AG20443 (cell line): ENCODE measurements at places on chromosomes 3 and 15.

GRCh38 chr15:71304681-71305080 lies 189.4 kb downstream of the THSD4 start:
- DNase-seq = no peak

DNA sequence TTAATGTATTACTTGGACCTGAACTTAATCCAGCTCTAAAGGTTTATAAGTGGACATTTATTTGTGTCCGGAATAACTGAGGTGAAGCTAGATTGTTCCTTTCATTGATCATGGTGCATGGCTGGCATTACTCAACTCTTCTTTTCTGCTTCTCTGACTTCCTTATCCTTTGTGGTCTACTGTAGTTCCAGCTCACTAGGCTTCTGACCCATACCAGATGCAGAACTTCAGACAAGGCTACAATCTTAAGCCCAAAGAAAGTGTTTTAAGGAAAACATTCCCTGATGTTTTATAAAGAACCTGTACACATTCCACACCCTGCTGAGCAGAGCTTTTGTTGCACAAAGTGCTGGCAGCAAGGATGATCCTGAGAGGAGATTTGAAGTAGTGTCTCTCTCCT lies 250.8 kb upstream of the TGFBR2 start:
- no peak for DNase-seq

- no peak for DNase-seq
Observed at GRCh38 chr3:137992592-137992991, 17.4 kb upstream of the CLDN18 start.

- DNase-seq = peak; percentile 92
Observed at GRCh38 chr3:127734754-127735473, 62.2 kb downstream of the ABTB1 start.

DNA sequence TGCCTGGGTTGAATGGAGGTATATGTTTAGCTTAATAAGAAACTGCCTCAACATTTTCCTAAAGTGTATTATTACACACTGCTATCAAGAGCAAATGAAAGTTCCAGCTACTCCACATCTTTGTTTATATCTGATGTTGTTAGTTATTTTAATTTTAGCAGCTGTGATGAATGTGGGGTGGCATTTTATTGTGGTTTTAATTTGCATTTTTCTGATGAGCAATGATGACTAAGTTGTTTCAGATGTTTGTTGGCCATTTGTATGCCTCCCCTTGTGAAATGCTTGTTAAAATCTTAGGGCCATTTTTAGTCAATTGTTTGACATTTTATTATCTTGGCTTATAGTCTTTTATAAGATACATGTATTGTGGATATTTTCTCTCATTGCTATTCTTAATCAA lies 260.4 kb upstream of the SLCO3A1 start:
- DNase-seq = no peak

DNA sequence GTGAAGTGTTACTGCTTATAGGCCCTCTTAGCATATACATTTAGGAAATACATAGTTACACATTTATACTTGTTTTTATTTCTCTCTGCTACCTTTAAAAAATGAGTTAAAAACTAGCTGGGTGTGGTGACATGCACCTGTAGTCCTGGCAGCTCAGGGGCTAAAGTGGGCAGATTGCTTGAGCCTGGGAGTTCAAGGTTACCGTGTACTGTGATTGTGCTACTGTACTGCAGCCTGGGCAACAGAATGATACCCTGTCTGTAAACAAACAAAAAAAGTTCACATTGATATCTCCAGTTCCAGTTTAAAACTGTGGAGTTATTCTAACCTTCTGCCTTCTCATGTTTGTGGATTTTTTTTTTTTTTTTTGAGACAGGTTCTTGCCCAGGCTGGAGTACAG lies 12.1 kb downstream of the PDCD6IP start:
- DNase-seq = no peak

DNA sequence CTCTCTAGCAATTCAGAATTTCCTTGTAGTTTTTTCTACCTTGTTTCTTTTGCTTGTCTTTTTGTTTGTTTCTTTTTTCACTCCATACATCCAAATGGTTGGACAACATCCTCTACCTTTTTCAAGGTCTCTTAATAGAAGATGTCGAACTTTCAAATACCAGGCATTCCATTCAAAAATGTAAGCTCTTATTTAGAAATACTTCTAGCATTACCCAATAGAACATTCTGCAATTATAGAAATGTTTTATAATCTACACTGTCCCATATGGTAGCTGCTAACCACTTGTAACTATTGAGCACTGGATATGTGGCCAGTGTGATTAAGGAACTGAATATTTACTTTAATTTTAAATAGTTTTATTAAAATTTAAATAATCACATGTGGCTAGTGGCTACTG lies 196.2 kb upstream of the MRPL3 start:
- DNase-seq = no peak

- DNase-seq = no peak
Observed at GRCh38 chr3:50293079-50293801, 1.0 kb upstream of the IFRD2 start.

GRCh38 chr3:124360563-124360962 lies 368.6 kb upstream of the ROPN1 start:
- no peak for DNase-seq

DNA sequence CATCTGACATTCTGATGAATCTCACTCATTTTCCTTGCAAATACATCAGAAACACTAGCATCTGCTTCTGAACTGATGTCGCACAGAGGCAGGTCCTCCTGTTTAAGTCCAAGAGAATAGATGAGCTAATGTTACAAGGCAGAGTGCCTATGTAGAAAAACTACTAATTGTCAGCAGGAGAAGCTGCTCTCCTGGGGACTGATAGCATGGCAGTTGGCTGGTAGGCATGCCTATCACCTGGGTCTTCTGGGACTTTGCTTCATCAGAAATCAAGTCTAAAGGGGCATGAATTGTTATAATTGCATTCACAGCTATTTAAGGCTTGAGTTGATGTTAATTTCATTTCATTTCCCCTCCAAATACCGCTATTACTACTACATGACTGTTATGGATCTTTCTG lies 457.2 kb downstream of the RAP2B start:
- DNase-seq = no peak

DNA sequence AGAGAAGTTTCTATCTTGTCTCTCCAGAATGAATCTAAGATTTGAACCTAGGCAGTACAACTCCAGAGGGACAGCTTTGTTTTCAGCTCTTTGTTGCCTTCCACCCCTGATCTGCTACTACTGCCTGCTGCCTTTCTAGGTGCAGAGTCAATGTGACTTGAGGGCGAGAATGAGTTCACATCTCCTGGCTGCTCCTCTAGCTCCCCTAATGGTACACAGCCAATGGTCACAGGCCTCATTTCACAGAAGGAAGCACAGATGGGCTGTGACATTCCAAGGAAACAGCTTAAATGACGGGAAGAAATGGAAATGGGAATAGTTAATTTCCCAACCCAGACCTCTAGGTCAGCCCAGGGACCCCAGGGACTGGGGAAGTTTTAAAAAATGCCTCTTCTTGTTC lies 32.4 kb downstream of the FAM43A start:
- DNase-seq = no peak

DNA sequence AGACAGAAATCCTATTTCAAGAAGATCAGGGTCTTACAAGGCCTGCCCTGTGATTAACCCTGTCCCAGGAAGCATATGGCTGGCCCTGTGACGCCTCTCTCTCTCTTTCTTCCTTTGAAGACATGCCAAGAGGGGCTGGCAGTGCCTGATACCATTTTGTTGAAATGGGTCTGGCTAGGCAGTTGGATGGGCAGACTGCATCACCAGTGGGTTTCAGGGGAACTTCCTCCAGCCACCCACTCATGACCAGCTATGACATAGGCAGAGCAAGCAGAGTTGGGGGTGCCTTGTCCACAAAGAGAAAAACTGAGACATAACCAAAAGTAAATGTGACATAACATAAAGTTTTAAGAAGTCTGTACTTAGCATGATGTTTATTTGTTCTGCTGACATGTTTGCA lies 31.4 kb upstream of the MANF start:
- no peak for DNase-seq

GRCh38 chr3:32313723-32314473 lies 75.4 kb downstream of the CMTM8 start:
- no peak for DNase-seq

DNA sequence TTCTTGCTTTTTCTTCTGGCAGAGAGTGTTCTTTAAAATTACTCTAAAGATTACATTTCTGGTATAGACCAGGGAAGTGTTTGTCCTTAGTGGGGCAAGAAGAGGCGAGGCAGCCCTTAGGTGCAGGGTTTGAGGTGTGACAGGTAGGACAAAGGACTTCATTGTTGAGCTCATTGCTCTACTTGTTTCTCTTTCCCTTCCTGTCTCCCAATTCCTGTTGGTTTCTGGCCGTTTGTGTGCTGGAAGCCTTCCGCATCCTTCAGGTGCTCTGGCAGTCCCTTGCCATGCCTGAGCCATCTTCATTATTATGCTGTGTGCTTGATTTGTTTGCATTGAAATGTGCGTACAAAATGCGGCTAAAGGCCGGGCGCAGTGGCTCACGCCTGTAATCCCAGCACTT lies 85.1 kb downstream of the CCK start:
- DNase-seq = no peak

GRCh38 chr3:99931059-99931458 lies 113.4 kb downstream of the CMSS1 start:
- DNase-seq = no peak

DNA sequence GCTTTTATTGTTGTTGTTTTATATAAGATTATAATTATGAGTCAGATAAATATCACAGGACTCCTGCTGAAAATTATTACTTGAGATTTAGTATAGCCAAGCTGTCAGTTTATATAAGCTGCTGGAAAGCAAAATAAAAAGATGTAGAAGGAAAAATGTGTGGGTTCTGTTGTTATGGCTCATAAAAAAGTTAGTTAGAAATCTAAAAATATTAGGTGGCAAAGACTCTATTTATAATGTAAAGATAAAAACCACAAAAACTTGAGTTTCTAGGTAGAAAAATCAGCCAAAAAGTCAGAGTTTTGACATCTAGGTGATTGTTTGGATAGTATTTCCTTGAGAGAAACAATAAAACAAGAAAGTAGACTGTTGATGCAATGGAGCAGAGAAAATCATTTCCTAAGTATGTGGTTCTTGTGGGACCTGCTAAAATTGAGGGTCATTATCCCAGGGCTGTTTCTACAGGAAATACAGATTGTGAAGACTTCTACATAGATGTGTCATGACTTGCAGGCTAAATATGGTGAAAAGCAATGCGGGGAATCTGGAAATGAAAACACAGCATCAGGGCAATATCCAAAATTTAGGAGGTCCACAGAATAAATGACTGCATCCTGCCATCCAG lies 1109.6 kb upstream of the CADM2 start:
- DNase-seq = no peak

GRCh38 chr3:169701457-169701856 lies 37.9 kb upstream of the MECOM start:
- no peak for DNase-seq

- DNase-seq = peak; percentile 22
Observed at GRCh38 chr3:38916706-38917105, 100.7 kb upstream of the SCN10A start.

- no peak for DNase-seq
Observed at GRCh38 chr3:38475716-38476115, 20.4 kb upstream of the EXOG start.

GRCh38 chr3:179956416-179956830 lies 80.3 kb downstream of the PEX5L start:
- DNase-seq = no peak

GRCh38 chr3:182925944-182926337 lies 54.4 kb downstream of the DCUN1D1 start:
- no peak for DNase-seq

- no peak for DNase-seq
Observed at GRCh38 chr3:169145540-169146178, 517.9 kb downstream of the MECOM start.

- no peak for DNase-seq
Observed at GRCh38 chr15:39282663-39283208, 298.1 kb upstream of the THBS1 start.
